ENCODE measurements at places on chromosomes 12 and 14.

DNA sequence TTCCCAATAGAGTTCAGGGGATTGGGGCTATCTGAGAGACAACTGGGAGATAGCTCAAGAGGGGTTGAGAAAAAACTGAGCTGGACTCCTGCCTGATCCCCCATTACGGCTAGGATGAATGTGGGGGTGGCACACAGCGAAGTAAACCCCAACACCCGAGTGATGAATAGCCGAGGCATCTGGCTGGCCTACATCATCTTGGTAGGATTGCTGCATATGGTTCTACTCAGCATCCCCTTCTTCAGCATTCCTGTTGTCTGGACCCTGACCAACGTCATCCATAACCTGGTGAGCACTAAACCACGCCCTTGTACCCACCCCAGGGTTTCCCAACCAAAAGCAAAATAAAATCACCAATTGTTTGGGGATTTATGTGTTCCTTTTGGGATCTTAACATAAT lies 1.0 kb downstream of the ORMDL2 start:
- no peak for DNase-seq

- DNase-seq, result no peak
Observed at GRCh38 chr12:8847435-8847834, 25.0 kb downstream of the A2ML1 start.

DNA sequence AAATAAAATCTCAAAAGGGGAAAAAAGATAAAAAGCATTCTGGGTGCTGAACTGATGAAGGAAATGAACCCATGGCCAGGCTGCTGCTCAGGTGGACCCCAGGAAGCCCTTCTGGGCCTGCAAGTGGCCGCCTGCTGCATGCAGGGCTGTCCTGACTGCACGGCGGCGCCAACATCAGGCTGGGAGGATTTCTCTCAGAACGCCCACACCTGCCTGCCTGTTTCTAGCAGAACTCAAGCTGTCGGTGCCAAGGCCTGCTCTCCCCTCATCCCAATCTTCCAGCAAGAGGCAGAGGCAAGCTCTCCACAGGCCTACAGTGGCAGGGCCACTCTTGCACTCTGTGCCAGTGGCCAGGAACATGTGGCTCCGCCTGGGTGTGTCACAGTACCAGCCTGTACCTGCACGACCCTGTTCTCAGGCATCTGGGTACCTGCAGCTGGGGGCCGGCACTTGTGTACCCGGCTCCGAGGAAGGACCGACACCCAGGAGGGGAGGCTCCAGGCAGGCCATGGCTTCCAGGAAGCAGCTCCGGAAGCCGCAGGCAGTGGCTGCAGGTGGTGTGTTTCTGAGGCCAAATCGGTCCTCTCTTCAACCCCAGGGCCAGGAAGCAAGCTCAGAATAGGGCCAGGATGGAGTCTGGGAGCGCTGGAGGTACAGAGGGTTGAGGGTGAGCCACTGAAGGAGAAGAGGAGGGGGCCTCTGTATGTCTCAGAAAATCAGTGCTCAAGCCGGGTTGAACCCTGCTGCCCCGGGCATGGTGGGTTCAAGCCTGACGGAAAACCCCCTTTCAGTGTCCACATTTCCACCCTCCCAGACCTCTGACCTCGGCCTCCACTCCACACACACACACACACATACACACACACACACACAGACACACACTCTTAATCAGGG lies 2.5 kb upstream of the INF2 start:
- no peak for DNase-seq

GRCh38 chr12:65609359-65609771 lies 214.9 kb upstream of the HMGA2 start:
- peak; percentile 94 for DNase-seq

GRCh38 chr12:49327368-49327767 lies 4.3 kb downstream of the TROAP start:
- DNase-seq, result no peak

DNA sequence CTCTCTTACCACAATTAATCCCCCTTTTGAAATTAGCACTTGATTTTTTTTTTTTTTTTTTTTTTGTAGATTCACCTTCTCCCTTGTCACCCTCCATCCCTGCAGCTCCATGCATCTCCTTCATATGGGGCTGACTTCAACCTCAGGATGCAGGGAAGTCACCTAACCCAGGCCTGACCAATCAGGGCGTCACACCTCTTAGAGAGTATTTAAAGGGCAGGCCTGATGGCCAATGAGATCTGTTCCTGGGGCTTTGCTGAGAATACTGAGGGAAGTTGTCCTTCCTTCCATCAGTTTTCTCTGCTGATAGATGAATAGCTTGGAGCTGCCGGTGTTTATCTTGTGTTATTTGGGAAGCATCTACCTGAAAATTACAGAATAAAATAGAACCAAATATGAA lies 1104.7 kb upstream of the TMEM132C start:
- DNase-seq, result no peak

- DNase-seq, result no peak
Observed at GRCh38 chr12:122963941-122964265, 2.4 kb downstream of the ABCB9 start.

DNA sequence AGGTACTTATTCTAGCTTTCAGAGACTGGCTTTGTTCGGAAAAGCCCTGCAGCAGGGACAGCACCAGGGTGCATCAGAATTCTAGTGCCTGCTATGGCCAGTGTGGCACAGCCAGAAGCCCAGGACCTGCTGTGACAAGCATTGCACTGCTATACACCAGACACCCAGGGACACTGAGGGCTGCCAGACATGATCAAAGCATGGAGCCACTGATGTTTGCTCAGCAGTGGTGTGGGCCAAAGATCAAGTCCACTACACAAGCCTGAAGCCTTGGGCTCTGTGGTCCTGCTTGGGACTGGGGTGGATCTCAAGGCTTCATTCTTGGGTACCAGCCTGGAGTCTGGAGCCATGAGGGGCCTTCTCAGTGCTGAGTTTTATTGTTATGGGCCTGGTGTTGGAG lies 36.1 kb upstream of the CDKN3 start:
- DNase-seq, result no peak

GRCh38 chr12:110865521-110865920 lies 18.7 kb downstream of the CCDC63 start:
- no peak for DNase-seq

GRCh38 chr14:38238332-38238731 lies 17.6 kb downstream of the CLEC14A start:
- peak; percentile 14 for DNase-seq

All from PC-3 (cell line).